ENCODE measurements at places on chromosomes 13 and 19.

DNA sequence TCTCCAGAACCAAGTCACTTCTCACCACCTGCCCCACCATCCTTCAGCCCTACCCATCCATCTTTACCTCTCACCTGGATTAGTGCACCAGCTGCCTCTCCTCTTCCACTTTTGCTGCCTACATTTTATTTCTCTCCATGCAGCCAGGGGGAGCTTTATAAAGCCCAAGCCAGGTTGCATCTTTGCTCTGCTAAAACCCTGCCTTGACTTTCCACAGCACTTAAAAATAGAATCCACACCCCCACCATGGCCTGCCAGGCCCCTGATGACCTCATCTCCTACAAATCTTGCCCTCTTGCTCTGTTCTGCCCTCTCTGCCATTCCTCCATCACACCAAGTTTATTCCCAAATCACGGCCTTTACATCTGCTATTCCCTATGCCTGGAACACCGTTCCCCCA lies 1.8 kb downstream of the HOOK2 start:
- DNase-seq, result no peak

- no peak for DNase-seq
These were observed 25.6 kb upstream of the CABP5 start for GRCh38 chr19:48069435-48069834.

DNA sequence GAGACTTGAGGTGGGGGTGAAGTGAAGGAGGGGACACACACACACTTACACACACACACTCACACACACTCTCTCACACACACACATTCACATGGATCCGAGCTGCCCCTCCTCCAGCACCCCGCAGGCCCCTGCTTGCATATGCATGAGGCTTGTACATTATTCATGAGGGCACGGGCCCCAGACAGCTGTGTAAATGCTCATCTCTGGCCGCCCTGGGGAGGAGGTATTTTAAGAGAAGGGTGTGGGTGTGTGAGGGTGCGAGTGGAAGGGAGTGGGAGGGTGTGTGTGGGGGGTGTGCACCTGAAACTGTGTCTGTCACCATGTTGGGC lies 2.4 kb downstream of the NCAN start:
- no peak for DNase-seq

DNA sequence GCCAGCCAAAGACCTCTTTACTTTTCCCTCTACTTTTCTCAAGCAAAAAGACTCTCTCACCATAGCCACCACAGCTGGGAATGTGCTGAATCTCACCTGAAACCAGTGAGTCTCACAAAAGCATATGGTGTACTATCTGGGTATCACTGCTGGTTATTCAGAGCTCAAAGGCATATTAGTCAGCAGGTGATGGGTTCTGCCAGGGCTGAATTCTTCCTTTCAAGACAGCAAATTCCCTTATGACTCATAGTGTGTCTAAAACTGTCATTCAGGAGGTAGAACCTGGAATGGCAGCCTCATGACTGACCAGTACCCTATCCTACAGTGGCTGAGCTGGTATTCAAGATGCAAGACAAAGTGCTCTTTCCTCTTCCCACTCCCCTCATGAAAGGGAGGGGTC lies 2859.1 kb downstream of the PCDH9 start:
- no peak for DNase-seq

DNA sequence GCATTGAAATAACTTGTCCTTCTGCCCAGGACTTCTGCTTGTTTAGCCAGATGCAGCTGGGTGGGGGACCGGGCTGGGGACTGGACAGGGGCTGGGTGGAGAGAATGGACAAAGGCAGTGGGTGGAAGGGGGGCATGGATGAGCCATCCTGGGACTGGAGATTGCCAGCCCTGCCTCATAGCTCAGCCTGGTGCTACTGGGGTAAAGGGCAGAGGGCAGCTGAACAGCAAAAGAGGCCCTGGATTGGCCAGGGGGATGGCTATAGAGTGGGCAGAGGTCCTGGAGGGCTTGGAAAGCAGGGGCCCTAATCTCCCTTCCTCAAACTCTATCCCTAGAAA lies 17.7 kb upstream of the PLAUR start:
- no peak for DNase-seq

Measured in activated T-cell treated with anti-CD3 and anti-CD28 coated beads for 1 hour (primary cell).